ENCODE measurements at places on chromosomes 5 and 9. TPM values are rescaled to one million over a fixed set of nuclear protein-coding genes. Genes with fewer than 3 reads are reported as not detected.

The MELK gene
- total RNA-seq: 121 TPM

The SLC46A2 gene
- total RNA-seq: not detected

The C9 gene
- not detected for total RNA-seq

The GPR150 gene
- not detected for total RNA-seq

The SLC6A3 gene
- total RNA-seq: not detected

The STPG3 gene
- not detected for total RNA-seq

The RFESD gene
- 4.8 TPM for total RNA-seq

The CCDC180 gene
- total RNA-seq: 0.72 TPM

The MSMP gene
- not detected for total RNA-seq

The DRD1 gene
- total RNA-seq: not detected

The ARHGEF28 gene
- 11.3 TPM for total RNA-seq

The FCN1 gene
- not detected for total RNA-seq

The TERT gene
- total RNA-seq: not detected

The SLC27A6 gene
- not detected for total RNA-seq

The SLC4A9 gene
- not detected for total RNA-seq

The PCDHB2 gene
- 0.96 TPM for total RNA-seq

The LECT2 gene
- total RNA-seq: not detected

The MYOZ3 gene
- 0.78 TPM for total RNA-seq

The PCDHB10 gene
- 0.78 TPM for total RNA-seq

The HAPLN1 gene
- total RNA-seq: not detected

The IFNB1 gene
- not detected for total RNA-seq

The MYMK gene
- not detected for total RNA-seq

The CBY3 gene
- not detected for total RNA-seq

The TLE1 gene
- total RNA-seq: 20.1 TPM

The C9orf50 gene
- total RNA-seq: not detected

The FGFR4 gene
- 1.9 TPM for total RNA-seq

The SEPTIN8 gene
- total RNA-seq: 44.8 TPM

The PRLR gene
- 0.10 TPM for total RNA-seq

The CCDC152 gene
- total RNA-seq: 0.60 TPM

The PCDHGC4 gene
- total RNA-seq: 0.78 TPM

Measured in RPMI7951 (cell line).